ENCODE measurements at places on chromosomes 3 and 15.

- no peak for DNase-seq
These were observed 338.5 kb downstream of the TUSC7 start for GRCh38 chr3:117047951-117048705.

DNA sequence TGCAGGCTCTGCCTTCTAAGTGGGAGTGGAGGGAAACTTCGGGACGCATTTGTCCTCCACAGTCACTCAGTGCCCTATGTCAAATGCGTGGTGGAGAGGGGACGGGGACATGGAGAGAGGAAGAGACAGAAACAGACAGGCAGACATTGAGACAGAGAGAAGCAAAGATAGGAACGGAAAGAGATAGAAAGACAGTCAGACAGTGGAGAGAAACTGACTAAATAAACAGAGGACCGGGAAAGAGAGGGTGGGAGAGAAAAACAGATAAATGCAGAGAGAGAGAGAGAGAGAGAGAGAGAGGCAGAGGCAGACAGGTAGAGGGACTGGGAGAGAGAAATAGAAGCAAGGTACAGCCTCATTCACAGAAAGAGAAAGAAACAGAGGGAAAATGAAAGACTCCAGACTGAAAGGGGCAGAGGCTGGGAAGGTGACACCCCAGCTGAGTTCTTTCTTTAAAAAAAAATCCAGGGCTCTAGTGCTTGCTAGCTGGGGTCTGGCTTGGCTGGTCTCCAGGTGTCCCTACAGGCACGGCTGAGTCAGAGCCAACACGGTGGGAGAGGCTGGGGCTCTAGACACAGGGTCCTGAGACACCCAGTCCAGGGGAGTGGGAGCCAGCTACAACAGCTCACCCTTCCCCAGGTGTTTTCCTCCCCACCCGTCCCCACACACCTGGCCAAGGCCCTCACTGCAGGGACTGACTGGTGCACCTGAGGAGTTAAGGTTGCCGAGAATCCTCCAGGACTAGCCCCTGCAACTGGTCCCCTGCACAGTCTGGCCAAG is 506.1 kb upstream of the PROK2 start:
- no peak for DNase-seq

GRCh38 chr15:26882112-26882511 is 15.2 kb downstream of the GABRA5 start:
- DNase-seq: no peak

GRCh38 chr3:66261355-66261754 is 40.6 kb downstream of the SLC25A26 start:
- no peak for DNase-seq

- no peak for DNase-seq
These were observed 972.8 kb downstream of the PLOD2 start for GRCh38 chr3:145188079-145188770.

- DNase-seq: no peak
These were observed 133.5 kb downstream of the LRRK1 start for GRCh38 chr15:101052681-101053121.

DNA sequence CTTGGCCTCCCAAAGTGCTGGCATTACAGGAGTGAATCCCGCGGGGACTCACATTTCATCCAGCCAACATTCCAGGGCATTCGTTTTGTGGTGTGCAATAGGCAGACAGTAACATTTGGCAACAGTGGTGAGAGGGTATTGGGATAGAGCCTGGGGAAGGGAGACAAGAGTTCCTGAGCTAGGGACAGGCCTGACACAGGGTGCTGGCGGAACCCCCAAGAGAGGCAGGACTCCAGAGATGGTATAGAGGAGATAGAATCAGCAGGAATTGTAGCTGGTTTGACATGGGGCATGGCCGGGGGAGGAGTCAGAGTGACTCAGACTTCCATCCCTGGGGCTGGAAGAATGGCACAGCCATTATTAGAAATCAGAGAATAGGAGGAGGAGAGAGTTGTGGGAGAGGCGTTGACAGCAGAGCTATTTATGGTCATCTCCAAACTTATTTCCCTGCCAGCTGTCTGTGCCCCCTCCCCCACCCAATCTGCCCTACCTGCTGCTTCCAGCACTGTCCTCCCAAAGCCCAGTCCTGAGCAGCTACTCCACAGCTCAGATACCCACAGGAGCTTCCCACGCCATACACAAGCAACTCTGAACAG is 4.4 kb upstream of the IDH2 start:
- no peak for DNase-seq

DNA sequence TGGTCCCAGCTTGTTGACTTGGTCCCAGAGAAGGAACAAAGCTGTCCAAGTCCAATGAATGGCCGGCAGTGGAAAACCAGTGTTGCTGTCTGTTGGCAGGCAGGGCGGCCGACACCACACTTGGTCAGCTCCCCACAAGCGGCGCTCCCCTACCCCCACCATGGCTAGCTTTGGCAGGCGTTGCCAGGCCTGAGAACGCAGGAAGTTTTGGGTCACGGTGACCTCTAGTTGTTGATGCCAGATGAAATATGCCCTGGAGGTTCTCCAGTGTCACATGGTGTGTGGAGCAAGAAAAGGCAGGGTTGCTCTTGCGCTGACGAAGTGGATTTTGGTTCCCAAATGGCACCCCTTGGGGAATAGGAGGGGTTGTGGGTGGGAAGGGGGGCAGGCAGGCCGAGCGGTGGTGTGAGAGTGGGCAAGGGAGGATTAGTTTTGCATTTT is 72.7 kb upstream of the TPRG1 start:
- DNase-seq: no peak

DNA sequence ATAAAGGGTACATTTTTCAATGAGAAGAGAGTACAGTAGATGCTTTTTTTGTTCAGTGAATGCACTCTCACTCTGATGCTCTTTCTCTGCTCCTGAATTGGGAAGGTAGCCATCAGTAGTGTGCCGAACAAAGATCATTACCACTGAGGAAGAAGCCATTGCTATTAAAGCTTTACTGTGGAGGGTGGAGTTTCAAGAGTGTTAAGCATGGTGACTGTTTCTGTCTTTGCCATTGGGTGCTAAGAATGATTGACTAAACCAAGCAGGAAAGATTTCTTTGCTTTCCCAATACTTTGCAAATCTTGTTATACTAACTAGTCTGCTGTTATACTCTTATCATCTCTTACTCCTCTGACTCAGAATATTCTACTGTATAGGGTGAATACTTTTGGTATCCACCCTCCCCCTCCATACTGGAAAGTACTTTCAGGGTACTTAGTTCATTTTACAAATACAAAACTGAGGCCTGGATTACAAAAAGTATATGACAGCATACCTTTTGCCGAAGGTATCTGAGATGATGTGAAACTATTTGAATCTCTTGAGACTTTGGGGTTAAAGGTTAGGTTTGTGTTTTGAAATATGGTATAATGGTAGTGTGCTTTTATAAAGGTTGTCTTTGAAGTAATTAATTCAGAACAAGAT is 1.7 kb downstream of the RAB11A start:
- DNase-seq: no peak

GRCh38 chr3:182810574-182811268 is 17.4 kb downstream of the ATP11B start:
- no peak for DNase-seq

GRCh38 chr15:90367576-90367975 is 15.5 kb downstream of the ZNF774 start:
- DNase-seq: no peak

DNA sequence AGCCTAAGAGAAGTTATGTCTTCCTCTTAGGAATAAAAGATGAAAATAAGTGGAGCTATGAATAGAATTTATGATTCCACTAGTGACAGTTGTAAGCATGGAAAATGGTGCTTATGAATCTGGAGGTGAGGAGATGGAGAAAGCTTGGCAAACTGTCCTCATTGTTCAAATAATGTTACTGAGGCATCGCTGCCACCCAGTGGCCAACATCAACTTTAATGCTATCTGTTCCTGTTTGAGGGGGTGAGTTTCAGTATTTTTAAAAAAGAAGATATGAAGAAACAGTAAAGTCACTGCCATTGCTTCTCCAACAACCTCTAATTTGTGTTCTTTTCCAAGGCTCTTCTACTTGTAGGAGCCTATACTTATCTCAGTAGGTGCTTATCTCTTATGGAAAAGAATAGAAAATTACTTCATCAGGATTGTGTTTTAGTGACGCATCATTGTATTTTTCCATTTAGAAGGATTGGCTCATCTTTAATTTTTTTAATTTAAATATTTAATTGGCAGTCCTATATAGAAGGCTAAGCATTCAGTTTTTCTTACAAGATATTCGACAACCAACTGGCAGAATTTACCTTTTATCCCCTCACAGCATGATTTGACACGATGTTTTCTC is 260.4 kb upstream of the P2RY1 start:
- peak; percentile 7 for DNase-seq

DNA sequence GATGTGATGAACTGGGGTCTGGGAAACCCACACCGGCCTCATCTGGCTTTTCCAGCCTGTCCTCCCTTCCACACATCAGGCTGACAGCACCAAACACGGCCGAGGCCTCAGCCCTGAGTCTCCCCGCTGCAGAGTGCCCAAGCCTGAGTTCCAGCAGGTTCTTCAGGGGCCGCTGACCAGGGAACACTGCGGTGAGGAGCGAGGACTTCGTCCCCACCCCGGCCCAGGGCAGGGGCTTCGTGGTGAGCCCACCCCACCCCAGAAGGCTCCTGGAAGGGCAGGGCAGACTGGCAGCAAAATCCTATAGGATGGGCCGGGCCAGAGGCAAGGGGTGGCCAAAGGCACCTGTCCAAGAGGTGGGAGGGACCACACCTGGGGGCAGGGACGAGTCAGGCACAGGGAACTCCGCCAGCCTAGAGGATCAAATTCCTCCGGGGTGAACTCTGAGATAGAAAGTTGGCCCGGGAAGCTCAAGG is at the start of gene SLC51A:
Gene SLC51A (plus strand): TSS at position 446 of the 476 bp plus-strand sequence. CDS start 179 bp downstream, outside the sequence.
- no peak for DNase-seq

- DNase-seq: no peak
These were observed 146.5 kb downstream of the TNIK start for GRCh38 chr3:171313702-171314101.

DNA sequence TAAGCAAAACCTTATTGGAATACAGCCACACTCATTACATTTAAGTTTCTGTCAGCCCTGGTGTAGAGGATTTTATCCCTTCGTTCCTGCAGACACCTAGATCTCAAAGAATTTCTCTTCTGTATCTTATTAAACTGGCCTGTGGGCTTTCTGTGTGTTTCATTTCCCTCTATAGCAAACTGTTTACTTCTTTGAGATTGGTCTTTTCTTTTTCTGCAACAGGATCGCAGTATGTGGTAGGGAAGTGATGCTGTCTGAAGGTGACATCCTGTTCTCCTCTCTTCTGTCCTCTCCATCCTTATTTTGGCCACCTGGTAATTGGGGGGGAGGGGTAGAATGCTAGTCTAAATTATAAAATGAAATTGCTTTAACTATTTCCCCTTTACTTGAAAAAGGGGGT is 25.5 kb downstream of the ATP1B3 start:
- no peak for DNase-seq

DNA sequence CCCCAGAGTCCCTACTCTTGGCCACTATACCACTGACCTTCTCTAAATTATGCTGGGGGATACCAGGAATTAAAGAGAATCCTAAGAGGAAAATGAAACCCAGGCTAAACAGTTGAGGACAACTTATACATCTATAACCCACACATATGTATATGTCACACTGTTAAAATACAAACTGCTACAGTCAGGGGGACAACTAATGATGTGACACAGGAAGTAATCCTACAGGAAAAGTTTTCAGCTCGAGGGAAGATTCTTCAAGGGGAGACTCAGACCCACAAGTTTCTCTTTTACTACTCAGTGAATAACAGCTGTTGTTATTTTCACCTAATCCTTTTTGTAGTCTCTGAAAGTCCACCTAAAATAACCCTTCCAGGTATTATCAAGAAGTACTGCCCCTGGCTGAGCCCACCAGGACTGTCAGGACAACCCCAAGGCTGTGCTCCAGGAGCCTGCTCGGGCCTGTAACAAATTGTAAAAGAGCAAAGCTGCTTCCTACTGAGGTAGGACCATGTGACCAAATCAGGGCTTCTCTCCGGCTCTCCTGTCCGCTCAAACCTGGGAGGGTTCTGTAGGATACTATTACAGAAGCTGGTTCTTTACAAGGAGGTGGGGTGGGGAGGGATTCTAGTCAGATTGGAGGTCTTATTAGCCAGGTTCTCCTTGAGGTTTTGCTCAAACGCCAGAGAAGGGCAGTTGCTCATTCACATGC is 91.6 kb downstream of the SRGAP3 start:
- DNase-seq: no peak

DNA sequence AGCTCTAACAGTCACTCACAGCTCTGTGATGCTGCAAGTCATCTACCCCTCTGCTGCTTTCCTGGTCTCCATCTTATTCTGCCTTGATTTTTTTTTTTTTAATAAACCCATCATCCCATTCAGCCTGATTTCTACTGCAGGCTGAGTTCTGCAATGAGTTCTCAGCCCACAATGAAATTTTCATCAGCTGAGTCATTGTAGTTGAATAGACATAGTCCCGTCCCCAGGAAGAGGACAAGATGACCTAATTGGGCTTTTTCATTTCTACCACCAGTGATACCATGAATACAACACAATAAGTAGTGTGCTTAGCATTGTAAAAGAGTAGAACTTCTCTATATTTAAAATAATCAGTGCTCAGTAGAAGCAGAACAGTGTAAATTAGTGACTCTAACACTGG is 59.3 kb downstream of the C3orf85 start:
- DNase-seq: no peak

GRCh38 chr15:77148191-77148590 is 77.3 kb upstream of the TSPAN3 start:
- no peak for DNase-seq

DNA sequence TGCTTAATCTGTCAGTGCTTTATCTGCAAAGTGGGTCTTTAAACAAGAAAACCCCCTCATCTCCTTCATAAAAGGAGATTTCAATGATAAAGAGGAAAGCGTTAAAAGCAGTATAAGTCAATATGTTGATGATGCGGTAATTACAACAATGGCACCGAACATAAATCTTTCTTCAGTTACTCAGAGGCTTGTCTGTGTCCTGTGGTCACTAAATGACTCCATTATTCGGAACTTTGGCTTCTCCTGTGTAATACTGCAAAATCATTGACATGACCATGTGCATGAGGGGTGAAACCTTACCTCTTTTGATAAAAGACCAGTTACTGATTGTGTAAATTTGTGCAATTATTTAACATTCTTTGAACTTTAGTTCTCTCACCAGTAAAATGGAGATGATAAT is 4.8 kb upstream of the USP3 start:
- DNase-seq: no peak

DNA sequence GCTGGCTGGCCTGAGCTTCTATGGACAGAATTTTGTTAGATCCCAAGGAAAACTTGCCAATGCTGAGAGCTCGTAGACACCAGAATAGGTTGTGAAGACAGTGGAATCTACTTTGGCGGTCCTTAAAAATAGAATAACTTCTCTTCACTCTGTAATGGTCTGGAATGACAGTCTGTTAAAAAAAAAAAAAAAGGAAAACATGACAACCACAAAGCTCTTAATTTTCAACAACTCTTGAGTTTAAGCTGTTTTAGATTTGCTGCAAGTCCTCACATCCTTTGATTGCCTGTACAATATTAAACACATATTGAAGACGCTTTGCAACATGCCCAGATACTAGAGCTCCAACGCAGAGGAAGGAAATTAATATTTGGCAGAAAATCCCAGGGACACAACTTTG is 122.8 kb upstream of the GALNT15 start:
- no peak for DNase-seq

- DNase-seq: no peak
These were observed 4.6 kb upstream of the CX3CR1 start for GRCh38 chr3:39284457-39284881.

- DNase-seq: no peak
These were observed 405.0 kb upstream of the IL12A start for GRCh38 chr3:159583662-159584061.

All from NCI-H748 treated with DMSO at 0.1 percent for 48 hours (cell line).